ENCODE measurements at places on chromosomes 1 and 21.
A peak's percentile ranks its signal among the peaks of the same experiment; 100 is the strongest.

DNA sequence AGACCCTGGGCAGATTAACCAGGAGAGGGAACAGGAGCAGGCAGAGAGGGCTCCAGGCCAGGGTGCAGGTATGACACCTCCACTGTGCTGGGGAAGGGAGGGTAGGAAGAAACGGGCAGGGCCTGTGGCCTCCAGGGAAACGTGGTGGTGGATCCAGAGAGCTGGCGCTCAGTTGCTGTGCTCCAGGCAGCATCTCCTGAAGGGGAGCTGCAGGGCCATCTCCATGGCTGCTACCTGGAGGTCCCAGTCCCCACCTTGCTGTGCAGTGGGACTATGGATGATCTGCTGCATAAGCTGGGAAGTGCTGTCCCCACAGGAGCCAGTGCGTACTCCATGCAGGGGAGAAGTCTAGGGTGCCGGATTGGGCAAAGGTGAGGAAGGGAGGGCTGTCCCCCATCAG, 125.9 kb upstream of the RUNX3 start:
- no peak for DNase-seq

DNA sequence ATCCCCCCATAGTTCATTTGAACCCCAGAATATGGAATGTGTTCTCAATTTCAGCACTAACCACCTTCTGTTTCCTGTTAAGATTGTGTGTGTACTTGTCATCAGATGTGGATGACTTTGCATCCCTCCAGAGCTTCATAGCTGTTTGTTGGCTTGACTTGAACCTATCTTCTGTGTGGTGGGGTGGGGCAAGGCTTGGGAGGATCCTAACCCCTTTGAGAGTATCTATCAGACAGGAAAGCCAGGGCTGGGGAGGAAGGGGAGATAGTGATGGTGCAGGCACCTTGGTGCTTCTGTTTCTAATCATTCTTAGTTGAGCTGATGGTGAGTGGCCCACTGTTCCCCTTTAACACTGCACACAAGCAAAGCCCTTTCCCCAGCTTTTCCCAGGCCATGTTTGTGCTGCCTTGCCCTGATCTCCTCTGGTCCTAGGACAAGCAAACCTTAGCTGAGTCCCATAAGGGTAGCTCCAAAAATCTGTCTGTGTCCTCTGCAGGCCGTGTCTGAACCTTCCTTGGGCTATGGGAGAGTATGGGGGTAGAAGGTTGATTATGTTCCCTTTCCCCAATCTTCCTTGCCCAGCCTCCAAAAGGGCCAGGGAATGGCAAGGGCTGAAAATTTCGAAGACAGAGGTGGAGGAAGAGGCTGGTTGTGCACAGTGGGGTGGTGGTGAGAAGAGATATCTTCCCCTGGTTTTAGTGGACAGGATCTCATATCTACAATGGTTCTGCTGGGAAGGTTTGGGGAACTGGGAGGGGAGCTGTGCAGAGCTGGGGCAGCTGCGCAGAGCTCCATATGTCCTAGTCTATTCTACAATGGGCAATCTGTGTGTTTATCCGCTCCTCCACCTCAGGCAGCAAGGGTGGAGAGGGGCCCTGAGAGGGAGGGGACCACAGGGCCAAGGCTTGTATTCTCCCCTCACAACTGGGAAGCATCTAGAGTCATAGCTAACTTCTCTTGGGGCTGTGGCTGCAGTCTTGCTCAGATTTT, 1.4 kb downstream of the NHLH1 start:
- no peak for DNase-seq

DNA sequence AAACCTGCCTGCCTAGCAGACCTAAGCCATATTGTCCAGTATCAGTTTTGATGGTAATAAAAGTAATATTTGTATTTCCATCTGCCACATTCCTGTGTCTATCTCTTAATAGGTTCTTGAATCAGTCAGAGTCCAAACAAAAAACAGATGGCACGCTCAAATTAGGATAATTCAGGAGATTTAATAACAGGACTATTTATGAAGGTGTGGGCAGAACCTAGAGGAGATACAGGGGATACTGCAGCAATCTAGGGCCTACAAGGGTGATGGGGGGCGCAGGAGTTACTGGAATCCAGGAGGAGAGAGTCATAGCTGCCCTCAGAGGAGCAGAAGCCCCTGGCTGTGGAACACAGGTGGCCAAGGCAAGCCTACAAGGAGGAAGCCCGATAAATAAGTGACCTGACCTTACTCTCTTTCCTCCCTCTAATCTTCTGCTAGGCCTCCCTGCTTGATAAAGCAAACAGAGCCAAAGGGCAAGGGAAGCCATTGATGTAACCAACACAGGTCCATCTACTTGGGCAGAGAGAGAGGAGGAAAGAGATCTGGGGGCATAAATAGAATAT, 11.9 kb upstream of the HYI start:
- no peak for DNase-seq

DNA sequence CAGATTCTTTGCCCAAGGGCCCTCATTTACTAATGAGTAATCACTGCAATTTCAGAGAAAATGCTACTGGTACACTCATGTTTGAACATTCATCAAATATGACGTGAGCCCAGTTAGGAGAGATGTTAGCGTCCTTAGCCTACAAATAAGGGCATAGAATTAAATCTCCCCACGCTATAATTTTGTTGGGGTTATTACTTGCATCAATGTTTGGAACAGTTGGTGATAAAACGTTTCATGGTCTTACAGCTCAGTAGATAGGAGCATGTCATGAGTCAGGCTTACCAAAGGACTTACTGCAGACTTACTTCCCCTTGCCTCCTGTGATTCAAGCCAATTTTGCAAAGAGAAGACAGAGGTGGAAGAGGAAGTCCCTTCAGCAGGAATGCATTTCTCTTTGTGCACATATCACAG, 304.0 kb downstream of the KIF26B start:
- DNase-seq = peak; percentile 92

GRCh38 chr1:46342084-46342656, 1.6 kb downstream of the NSUN4 start:
- no peak for DNase-seq

- DNase-seq = peak; percentile 60
These were observed 88.6 kb downstream of the RIPK4 start for GRCh38 chr21:41678016-41678923.

GRCh38 chr1:178283409-178283808, 189.5 kb downstream of the RASAL2 start:
- peak; percentile 82 for DNase-seq

DNA sequence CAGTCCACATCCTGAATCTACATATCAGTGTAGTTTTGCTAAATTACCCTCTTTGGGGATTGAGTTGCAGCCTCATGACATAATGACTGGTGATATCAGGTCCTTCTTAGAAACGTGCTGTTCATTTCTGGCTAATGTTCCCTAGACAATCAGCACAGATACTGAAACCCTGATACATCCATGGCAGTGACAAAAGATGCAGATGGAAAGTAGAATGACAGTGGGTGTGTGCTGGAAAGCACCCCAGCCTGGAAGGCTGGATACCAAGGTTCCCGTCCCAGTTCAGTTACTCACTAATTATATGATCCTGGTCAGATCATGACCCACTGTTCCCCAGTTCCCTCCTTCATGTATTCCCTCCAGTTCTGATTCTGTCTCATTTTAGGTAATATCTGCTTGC, 198.2 kb upstream of the FGGY start:
- no peak for DNase-seq

- no peak for DNase-seq
These were observed 16.5 kb upstream of the PIGV start for GRCh38 chr1:26771285-26771642.

- no peak for DNase-seq
These were observed 149.8 kb downstream of the PTPRC start for GRCh38 chr1:198788561-198789064.

GRCh38 chr1:226890331-226891108, 20.1 kb downstream of the PSEN2 start:
- DNase-seq = no peak

- DNase-seq = no peak
These were observed 838 bp upstream of the RSRP1 start for GRCh38 chr1:25247829-25248754.

- DNase-seq = no peak
These were observed 2.4 kb upstream of the SPOCD1 start for GRCh38 chr1:31818206-31818605.

- DNase-seq = no peak
These were observed 145.0 kb upstream of the ZC3H11B start for GRCh38 chr1:219757890-219758289.

DNA sequence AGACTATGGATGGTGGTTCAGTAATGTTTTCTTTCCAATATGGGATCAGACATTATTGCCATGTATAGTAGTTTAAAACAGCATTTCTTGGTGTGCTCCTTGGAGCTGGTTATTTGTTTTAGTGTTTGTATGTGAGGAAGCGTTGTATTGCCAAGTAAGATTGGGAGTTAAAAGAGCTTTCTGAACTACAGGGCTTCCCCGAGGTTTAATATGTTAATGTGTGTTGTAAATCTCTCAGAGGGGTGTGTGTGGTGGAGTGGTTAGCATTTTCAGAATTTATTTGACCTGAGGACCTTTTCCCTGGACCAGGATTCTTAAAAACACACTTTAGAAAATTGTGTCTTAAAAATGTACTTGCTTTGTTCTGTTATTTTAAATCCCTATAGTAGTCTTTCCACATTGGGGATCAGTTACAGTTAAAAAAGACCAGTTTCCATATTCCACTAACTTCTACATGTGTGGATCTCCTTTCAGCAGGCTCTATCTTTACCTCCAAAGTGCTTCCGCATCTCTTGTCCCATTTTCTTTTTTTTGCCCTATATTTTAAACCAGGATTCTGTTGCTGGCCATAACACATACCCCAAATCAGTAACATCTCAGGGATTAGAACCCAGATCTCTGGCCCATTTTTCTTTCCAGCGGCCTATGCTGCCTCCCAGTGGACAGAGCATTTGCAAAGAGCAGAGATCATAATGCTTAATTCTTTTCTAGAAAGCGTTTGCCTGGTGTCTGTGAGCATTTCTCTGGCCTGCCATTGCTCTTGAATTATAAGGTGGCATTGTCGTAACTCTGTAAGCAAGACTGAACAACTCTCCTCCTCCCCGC, 58.6 kb downstream of the PBX1 start:
- no peak for DNase-seq

DNA sequence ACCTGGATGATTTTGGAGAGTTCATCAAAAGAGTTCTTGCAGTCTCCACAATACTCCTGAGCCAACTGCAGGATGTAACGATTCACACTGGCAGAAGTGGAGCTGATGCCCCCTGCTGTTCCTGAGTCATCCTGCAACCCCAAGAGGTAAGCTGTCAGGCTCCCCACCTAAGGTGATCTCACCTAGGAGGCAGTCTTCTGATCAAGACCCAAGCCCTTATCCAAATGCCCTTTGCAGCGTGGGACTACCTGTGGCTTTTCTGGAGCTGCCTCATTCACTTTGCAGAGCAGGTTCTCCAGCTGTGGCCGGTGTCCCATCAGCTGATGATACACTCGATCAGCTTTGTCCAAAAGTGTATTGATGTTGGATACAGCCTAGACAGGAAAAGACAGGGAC, 96.4 kb downstream of the UBR4 start:
- no peak for DNase-seq

- no peak for DNase-seq
These were observed 59.6 kb downstream of the KCNAB2 start for GRCh38 chr1:6105218-6105679.

GRCh38 chr21:17554679-17555465, 42.0 kb downstream of the CXADR start:
- DNase-seq = no peak

GRCh38 chr1:36729716-36730510, 247.2 kb upstream of the CSF3R start:
- no peak for DNase-seq

GRCh38 chr1:18262726-18263125, 155.1 kb downstream of the IGSF21 start:
- DNase-seq = no peak

DNA sequence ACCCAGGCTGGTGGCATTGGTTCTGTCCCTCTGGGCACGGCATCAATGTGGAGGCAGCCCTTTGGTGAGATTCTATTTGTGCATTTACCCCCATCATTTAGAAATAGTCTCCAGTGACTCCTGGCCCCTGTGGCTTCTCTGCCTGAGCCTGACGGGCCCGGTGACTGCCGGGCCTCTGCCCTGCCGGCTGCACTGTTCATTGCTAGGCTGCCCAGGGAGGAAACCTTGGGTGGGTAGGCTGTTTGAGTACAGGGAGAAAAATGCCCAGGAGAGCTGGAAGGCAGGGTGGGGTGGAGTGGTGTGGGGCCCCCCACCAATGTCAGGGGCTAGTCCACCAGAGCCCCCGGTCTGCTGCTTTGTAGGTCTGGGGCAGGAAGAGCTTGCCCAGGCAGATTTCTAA, 23.4 kb upstream of the EDN2 start:
- no peak for DNase-seq

DNA sequence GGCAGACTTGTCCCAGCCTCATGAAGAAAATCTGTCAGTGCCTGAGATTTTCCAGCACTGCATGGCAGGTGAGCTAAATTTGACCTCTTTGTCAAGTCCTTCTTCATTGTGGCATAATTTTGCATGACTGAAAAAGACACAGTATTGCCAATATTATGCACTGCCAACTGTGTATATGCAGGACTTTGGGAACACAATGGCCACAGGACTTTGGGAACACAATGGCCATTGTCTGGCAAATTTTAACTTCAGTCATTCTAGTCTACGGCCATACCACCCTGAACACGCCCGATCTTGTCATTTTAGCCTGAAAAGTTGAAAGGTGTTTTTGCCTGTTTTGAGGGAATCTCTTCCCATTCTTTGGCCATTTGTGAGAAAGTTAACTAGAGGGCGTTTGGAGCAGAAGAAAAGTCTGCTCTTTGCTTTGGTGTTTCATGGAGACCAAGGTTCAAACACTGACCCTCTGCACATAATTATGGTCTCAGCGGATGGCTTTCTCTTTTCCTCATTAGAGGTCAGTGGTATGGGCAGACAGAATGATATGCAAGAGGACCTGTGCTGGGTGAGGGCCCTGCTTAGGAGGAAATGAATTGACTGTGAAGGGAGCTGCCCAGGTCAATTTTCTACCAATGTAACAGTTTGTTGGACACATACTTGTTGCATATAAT, 72.4 kb upstream of the NEK7 start:
- DNase-seq = no peak

- no peak for DNase-seq
These were observed 58.4 kb downstream of the PLEKHA6 start for GRCh38 chr1:204301171-204301957.

- no peak for DNase-seq
These were observed 567.2 kb downstream of the SMYD3 start for GRCh38 chr1:245939756-245940345.

GRCh38 chr21:36155603-36156338, 853 bp upstream of the DOP1B start:
- no peak for DNase-seq

DNA sequence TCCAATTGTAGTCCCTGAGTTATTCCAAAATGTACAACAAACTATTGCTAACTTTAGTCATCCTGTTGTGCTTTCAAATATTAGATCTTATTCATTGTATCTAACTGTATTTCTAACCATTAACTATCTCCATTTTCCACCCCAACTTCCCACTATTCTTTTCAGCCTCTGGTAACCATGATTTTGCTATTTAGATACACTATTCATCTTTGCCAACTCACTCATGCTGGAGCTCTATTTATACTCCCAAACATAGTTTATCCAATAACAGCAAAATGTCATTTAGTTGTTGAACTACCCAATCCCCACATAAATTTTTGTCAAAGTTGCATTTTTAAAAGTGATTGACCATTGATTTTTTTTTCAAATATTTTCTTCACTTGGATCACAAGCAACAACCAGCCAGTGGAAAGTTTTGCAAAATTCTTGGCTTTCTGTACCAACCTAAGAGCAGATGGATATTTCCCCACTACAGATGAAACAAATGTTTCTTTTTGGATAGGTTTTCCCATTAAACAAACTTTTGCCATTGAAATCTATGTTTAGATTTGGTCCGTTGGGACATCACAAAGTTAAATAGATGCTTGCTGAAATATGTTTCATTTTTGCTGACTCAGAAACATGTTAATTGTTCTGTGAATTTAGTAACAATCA, 866.0 kb downstream of the LTN1 start:
- DNase-seq = no peak

- no peak for DNase-seq
These were observed 526.0 kb upstream of the B3GALT2 start for GRCh38 chr1:193712392-193712791.
